AG04450 (cell line): ENCODE measurements at places on chromosomes 2 and 18.

DNA sequence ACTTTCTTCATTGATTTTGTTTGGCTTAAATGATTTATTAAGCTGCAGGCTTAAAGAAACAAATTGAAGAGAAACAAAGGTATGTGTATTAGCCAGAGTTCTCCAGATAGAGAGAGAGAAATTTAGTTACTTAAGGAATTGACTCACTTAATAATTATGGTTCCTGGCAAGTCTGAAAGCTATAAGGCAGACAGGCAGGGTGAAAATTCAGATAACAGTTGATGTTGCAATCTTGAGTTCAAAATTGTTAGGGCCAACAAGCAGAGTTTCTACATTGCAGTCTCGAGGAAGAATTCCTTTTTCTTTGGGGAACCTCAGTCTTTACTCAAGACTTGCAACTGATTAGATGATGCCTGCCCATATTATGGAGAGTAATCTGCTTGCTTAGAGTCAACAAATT lies 593.5 kb downstream of the ADCYAP1 start:
- DNase-seq = no peak

DNA sequence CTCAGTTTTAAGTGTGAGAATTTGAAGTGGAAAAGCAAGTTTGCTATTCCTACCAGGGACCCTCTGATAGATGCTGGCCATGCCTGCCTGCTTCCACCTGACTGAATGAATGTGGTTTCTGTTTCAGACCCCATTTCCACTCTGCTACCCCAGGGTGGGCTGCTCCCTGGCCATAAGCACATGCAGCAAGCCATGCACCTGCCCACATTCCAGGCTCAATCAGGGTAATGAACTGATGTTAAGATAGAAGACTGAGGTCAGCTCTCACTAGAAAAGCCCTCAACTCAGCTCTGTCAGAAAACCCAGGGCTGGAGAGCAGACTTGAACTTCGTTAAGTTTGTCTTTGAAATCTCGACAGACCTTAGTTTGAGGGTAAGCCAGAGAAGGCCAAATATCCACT lies 333.9 kb downstream of the CYRIA start:
- DNase-seq = no peak

GRCh38 chr2:70986499-70987189 lies 8.0 kb downstream of the TEX261 start:
- DNase-seq = no peak

GRCh38 chr18:11000071-11000470 lies 149.3 kb downstream of the PIEZO2 start:
- DNase-seq = no peak

- no peak for DNase-seq
Observed at GRCh38 chr2:136031711-136032110, 46.3 kb upstream of the DARS1 start.

GRCh38 chr2:162473986-162474385 lies 130.1 kb downstream of the GCA start:
- DNase-seq = no peak

DNA sequence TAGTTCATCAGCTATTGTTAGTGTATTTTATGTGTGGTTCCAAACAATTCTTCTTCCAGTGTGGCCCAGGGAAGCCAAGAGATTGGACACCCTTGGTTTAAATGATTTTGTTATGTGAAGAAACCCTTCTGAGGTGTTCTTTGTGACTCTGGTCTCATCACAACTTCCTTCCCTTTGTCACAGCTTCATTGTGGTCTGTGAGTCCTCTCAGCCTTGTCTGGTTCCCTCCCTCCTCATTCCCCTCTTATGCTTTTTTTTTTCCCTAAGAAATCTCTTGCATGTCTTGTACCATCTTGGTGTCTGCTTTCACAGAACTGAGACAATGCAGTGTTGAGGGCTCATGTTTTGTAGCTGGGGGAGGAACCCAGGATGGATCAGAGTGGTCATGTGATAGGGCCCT lies 118.9 kb downstream of the TMEM182 start:
- DNase-seq = no peak
